Pancreas (tissue), 10 donors: ENCODE measurements at places on chromosomes 12 and 14.

GRCh38 chr12:94359761-94360160, 99.9 kb downstream of the CEP83 start:
- DNase-seq = no peak

- no peak for DNase-seq
Measured at GRCh38 chr14:67444395-67444794, 32.4 kb upstream of the PLEK2 start.

GRCh38 chr12:47965581-47965980, 2.2 kb downstream of the TMEM106C start:
- no peak for DNase-seq

GRCh38 chr14:61254808-61255526, 26.2 kb downstream of the TMEM30B start:
- DNase-seq = no peak

GRCh38 chr12:85186236-85186635, 93.8 kb upstream of the ALX1 start:
- no peak for DNase-seq

- DNase-seq = peak; percentile 77
Measured at GRCh38 chr14:99266181-99267178, 5.5 kb downstream of the BCL11B start.

DNA sequence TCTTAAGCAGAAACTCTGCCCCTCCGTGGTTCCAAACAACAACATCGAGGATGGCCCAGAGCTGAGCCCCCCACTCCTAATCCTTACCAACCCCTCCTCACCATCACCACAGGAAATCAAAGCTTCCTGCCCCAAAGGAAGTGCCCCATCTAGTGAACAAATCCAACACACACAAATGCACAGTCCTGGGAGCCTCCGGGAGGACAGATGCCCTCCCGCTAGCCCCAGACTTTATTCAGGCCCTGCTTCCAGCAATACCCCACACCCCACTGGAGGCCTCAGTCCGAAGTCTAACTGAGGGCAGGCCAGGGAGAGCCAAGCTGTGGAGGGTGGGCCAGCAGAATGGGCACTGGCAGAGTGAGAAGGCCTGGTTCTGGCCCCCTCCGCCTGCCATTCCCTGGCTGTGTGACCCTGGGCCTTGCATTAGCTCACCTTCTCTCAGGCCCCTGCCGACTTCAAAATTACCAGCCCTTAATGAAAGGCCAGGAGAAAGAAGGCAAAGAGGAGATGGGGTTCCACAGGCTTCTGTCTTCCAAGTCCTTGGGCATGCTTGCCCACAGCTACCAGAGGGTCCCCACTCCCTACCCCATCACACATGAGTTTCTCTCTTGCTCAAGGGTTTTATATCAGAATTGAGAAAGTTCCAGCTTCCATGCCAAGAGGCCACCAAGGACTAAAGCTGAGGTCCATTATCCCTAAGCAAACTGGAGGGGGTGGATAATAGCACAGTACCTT, 2.3 kb downstream of the HDAC7 start:
- DNase-seq = no peak

DNA sequence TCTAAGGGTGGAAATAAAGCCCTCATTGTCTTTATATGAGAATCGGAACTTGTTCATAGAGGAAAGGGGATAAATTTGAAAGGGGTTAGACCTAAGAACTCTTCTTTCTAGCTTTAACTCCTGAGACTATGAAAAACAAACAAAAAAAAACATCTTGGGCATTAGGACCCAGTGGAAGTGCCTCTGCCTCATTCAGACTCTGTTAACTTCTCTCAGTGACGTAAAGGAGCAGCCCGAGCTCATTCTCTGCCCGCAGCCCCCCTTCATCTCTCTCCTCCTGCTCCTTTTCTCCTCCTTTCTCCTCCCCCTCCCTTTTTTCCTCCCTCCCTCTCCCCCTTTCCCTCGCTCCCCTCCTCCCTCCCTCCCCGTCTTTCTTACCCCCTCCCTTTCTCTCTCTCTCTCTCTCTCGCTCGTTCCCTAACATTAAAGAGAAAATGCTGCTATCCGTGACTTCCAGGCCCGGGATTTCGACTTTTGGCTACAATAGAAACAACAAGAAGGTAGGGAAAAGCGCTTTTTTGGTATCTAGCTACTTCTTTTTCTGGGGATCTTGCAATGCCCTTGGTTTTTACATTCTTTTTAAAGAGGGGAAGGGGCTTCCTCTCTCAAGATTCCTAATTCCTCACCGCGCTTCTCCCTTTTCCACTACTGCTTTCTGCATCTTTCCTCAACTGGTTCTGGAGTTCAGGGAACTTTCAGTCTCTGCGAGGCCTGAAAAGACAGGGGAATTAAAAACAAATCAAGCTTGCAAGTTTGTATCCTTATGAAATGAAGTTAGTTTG, at the start of gene RBMS2:
Gene RBMS2 (plus strand): TSS at position 231 of the 782 bp plus-strand sequence. CDS start 204 bp downstream, at position 435.
- DNase-seq = peak; percentile 82

GRCh38 chr12:52207106-52207505, 15.3 kb upstream of the KRT80 start:
- peak; percentile 49 for DNase-seq

GRCh38 chr12:87960566-87960965, 68.6 kb downstream of the C12orf50 start:
- no peak for DNase-seq

DNA sequence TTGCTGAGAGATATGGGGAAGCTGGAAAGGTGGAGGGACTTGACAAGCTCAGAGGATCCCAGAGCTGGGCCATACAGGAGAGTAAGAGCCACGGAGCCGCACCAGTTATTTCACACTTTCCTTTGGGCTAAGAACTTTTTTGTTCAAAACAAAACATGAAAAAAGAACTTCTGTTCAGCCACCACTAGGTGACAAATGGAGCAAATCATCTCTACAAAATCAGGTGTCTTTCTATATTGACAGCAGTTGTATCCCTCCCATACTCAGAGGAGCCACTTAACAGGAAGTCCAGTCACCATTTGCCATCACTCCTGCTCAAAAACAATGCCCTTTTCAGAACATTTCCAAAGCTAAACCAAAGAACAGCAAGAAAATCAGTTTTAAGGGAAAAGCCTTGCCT, 70.3 kb upstream of the DBX2 start:
- no peak for DNase-seq

DNA sequence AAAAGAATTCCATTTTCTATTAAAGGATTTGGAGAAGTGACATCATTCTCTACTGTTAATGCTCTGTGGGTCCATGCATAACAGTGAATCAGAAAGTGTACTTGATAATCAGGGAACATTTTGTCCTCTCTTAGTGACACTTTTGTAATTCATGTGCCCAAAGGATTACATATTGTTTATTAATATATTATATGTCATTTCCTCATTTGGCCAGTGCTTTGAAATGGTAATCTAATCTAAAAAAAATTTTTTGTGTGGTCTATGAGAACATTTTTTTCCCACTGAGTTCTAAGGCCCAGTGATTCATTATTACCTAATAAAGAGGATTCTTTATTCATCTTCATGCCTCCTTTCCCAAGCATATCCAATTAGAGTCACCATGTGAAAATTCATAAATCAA, 79.7 kb upstream of the MYF6 start:
- no peak for DNase-seq

DNA sequence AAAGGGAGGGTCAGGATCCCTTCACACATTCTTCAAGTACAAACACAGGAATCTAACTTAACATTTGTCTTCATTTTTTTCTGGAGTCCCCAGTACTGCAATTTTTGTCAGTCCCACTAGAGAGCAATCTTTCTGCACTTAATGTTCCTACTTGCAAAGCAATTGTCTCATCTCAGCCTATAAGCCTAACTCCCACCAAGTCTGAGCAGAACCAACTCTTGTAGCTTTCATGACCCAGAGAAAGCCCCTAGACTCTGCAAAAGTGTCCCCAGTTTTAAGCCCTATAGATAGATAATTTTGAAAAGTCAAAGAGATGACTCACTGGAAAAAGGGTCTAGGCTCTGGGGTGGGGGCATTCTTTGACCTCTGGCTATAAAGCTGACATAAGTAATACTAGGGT, 1.8 kb upstream of the ZBTB39 start:
- no peak for DNase-seq

DNA sequence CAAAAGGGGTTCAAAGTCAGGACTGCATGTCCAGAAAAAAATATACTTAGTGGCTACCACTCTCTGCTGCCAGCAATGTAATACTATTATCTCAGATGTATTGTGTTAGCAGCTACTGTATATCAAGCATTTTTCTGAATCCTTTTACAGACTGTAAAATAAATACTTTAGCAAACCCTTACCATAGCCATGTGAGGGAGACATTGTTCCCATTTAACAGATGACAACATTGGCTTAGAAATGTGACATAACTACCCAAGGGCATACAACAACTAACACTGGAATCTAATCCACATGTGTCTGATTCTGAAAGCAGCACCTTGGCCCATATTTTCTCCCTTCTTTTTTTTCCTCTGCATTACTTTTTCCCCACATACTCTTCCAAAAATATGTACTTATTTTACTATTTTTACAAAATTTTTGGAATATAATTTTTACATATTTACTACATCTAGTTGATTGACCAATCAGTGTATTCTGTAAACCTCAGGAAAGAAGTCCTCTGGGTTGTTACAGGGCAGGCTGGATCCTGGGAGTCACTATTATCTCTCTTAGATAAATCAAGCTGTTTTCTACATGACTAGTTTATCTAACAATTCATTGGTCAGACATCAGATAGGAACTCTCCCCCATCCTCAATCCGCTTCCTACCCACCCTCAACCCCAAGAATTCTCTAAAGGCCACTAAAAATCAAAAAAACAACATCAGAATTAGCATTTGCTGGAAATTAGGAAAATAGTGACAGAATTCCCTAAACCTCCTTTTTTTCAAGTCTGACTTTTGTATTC, 154.1 kb downstream of the BTG1 start:
- no peak for DNase-seq

DNA sequence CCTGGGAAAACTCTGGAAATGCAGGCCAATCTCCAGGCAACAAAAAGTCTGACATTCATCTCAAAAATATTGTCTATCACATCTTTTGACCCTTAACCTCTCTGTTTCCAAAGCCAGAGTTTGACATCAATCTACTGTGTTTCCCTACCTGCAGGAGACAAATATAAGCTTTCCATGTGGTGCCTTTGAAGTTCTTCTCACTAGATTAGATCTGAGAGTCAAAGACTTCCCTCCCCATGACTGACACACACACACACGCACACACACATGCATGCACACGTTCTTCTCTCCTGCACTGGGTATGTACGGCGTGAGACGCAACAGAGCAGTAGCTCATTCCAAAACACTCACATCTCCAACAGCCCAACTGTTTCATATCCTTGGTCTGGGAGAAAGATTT, 8.1 kb upstream of the ITPR2 start:
- DNase-seq = no peak

- no peak for DNase-seq
Measured at GRCh38 chr12:127509066-127509778, 757.7 kb upstream of the TMEM132C start.

DNA sequence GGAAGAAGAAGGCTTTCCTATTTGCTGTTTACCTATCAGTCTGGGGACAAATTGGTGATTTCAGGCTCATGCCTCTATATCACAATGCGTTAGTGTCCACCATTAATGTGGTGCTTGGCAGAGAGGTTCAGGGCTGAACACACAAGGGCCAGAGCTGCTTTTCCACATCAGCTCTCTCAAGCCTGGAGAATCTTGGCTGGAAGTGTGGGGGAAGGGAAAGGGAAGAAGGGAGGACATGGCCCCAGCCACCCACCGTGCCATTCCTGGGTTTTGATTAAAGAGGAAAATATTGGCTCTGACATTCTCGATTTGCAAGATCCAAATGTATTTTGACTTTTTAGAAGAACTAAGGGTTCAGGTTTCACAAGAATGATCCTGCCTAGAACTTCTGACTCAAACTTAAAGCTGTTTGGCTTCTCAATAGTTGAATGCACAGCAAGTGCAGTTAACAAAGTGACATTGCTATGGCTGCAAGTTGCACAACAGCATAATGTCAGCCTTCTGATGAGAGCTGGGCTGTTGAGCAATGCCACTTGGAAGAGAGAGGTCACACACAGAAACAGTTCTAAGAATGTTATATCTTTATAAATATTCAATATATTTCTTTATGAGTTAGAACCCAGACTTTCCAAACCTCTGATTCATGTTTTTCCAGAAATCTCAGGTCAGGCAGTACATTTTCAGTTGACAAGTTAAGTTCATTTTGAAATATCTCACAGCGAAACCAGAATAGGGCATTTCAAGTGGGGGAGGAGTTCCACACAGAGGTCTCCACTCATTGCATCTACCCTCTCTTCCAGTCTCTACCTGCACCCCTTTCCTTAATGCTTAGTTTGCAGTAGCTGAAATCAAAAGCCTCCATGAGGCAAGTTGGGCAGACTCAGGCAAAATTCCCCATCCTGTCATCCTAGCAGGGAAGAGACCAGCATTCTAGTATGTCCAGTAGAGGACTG, 25.3 kb downstream of the IGF1 start:
- DNase-seq = no peak

- DNase-seq = no peak
Measured at GRCh38 chr12:89333564-89334252, 18.6 kb downstream of the DUSP6 start.

DNA sequence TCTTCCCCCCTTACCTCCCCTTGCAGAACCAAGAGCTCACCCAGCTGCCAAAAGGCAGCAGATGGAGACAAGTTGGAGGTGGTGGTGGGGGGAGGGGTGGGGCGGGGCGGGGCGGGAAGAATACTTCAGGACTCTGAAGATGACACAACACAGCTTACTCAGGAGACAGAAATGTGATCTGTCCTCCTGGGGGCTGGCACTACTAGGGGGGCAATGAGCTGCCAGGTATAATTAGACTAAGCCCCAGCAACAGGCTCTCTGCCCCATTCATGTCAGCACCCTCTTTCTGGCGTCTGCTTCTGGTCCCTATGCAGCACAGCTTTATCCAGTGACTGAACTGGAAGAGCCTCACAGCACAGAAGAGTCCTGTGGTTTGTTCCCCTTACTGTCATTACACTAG, 407.0 kb downstream of the MED13L start:
- DNase-seq = no peak

- no peak for DNase-seq
Measured at GRCh38 chr12:89988188-89988915, 279.7 kb upstream of the ATP2B1 start.

DNA sequence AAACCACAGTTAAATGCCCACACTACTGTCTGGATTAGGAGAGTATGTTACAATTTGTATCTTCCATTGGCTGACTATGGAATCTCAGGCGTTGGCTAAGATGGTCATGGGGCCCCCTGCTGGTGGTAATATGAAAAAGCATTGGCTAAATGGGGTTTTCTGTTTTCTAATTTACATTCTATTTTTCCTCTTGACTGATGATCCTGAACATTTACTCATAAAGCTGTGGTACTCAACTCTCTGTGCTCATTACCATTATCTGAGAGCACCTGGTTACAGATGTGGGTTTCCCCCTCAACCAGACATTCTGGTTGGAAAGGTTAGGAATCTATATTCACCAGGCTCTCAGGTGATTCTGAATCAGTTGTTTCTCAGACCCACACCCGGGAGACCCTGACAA, 64.8 kb downstream of the WSCD2 start:
- peak; percentile 10 for DNase-seq

- no peak for DNase-seq
Measured at GRCh38 chr12:68623059-68623458, 12.4 kb downstream of the RAP1B start.

DNA sequence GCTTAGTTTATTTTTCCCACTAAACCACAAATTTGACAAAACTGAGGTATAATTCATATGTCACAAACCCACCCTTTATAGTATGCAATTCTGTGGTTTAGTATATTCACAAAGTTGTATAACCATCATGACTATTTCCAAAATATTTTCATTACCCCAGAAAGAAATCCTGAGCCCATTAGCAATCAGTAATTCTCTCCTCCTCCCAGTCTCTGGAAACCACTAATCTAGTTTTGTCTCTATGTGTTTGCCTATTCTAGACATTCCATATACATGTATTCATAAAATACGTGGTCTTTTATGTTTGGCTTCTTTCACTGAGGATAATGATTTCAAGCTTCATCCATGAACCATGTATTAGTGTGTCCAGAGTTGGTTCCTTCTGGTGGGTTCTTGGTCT, 267.6 kb downstream of the AEBP2 start:
- no peak for DNase-seq
